OCI-M1 (cell line): ENCODE measurements at places on chromosomes 13 and 19.

DNA sequence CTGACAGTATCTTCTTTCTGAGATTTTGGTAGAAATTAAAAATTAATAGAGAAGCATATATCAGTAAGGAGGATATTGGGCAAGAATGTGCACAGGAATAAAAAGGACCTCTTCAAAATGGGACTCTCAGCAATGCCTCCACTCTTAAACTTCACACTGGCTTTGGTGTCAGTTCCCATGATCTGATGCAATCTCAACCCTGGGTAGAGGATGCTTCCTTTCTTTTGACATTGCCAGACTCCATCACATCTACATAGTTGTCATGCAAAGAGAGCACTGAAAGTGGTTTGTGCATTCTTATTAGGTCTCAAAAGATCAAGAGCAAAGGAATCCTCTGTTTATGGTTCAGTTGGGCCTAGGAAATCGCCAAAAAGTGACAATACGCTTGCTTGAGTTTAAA is 26.3 kb downstream of the STARD13 start:
- DNase-seq: no peak

DNA sequence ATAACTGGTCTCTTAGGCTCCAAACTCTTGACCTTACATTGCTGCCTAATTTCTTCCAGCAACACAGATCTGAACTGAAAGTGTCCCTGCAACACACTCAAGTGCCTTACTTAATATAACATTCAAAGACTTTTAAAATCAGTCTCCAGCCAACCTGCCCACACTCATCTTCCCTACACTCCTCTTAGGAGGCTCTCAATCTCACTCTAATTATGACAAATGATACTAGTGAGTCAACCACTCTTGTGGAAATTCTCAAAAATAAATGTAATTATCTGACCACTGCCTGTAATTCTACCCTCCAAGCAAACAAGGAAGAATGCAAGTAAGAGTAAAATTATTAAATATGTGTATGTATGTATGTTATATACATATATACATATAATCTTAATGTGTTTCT is 348.1 kb upstream of the MIR17HG start:
- DNase-seq: no peak

GRCh38 chr19:6543866-6544347 is 13.1 kb downstream of the TNFSF9 start:
- no peak for DNase-seq

GRCh38 chr13:37666036-37666435 is 67.5 kb upstream of the POSTN start:
- no peak for DNase-seq

DNA sequence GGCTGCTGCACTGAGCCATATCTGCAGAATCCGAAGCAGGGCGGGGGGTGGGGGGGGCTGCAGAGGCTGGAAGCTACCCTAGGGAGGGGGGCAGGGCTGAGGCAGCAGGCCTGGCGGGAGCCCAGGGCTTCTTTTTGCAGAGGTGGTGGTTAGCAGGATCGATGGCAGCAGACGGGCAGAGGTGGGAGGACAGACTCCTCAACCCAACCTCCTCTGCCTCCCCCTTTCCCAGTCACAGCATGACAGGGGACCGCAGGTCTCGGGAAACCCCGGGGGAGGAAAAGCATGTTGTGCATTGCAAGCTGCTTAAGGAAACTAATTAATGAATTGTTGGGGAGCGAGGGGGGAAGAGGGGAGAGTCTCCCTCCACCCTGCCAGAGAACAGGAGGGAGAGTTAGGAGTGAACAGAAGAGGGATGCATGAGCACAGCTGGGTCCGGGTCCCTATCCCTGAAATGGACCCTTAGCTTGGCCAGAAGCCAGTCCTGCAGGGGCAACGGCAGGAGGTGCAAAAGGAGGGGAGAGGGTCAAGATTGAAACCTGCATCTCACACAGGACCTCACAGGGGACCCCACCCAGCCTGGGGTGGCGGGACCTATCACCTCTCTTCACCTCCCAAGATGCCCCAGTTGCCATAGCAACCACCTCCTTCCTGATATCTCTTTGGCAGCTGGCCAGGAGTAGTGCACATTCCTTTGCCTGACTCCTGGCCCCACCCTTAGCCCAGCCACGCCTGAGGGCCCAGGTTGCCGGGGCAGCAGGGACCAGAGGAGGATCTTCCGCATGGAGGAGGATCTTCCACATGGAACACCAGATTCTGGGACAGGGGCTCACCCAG is 1.8 kb downstream of the FXYD7 start:
- peak; percentile 30 for DNase-seq
